ENCODE measurements at places on chromosomes 1 and 21.

GRCh38 chr1:242240077-242240476 lies 241.2 kb upstream of the MAP1LC3C start:
- no peak for DNase-seq

- DNase-seq: no peak
Measured at GRCh38 chr1:245657371-245657770, 502.6 kb downstream of the KIF26B start.

DNA sequence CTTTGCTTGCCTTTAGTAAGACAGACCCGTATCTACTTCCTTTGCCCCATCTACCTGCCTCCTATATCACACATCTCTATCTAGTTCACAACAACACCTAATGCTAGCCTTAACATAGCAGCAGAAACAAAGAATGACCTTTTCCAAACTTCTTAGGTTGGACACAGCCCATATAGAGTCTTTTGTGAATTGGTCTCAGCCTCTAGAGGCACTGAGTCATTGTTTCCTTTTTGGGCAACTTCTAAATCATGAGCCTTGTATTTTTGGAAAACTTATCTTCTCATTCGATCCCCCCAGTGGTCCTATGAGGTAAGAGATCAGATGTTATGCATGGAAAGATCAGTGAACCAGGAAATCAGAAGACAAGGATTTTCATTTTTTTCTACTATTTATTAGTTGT lies 679.4 kb upstream of the USP24 start:
- DNase-seq: no peak

DNA sequence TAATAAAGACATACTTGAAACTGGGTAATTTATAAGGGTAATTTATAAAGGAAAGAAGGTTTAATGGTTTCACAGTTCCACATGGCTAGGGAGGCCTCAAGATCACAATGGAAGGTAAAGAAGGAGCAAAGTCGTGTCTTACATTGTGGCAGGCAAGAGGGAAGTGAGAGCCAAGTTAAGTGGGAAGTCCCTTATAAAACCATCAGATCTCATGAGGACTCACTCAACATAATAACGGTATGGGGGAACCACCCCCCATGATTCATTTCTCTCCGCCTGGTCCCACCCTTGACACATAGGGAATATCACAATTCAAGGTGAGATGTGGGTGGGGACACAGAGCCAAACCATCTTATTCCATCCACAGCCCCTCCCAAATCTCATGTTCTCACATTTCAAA lies 76.8 kb upstream of the ZNF678 start:
- DNase-seq: no peak

- no peak for DNase-seq
Measured at GRCh38 chr21:43872531-43873197, 7.6 kb downstream of the AGPAT3 start.

GRCh38 chr1:222096883-222097282 lies 355.0 kb upstream of the DUSP10 start:
- DNase-seq: no peak

Data from activated T-cell treated with anti-CD3 and anti-CD28 coated beads, Interleukin-2, amount 50 U/mL, for 48 hours (primary cell).